B cell (primary cell): ENCODE measurements at places on chromosomes 7 and 10.

DNA sequence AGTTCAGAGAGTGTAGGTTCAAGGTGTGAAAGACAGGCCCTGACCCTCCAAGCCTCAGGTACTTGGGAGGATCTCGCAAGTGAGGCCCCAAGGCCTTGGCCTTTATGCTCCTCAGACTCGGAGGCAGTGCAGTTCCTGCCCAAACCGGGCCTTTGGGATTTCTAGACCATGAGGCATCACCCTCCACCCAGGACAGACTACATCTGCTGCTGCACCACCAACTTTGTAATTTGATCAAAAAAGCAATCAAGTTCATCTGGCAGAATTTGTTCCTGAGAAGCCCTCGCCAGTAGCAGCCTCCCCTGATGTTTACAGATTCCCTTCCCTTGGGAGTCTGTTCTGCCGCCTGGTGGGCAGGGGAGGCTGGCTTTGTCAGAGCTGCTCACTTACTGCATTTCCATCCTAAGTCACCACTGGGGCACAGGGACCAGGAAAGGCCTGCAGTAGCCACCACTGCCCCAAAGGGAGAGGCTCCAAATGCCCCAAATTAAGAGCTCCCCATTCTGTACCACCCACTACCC, 2.1 kb downstream of the CAMK2G start:
- no peak for DNase-seq

DNA sequence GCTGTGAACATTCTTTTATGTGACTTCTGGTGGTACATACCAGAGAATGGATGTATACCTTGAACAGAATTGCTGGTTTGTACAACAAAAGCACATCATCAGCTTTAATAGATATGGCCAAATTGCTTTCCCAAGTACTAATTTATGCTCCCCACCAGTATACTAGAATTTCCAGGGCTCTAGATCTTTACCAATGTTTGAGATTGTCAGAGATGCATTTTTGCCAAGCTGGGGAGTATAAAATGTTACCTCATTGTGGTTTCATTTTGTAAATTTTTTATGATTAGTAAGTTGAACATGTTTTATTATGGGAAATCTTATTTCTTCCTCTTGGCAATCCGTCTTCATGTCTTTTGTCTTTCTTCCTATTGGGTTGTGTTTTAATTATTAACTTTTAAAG, 179.9 kb upstream of the TMEM106B start:
- no peak for DNase-seq

- DNase-seq: no peak
Observed at GRCh38 chr7:101940830-101941229, 123.4 kb downstream of the CUX1 start.

GRCh38 chr7:45919231-45919784, 1.8 kb downstream of the IGFBP3 start:
- DNase-seq: no peak

DNA sequence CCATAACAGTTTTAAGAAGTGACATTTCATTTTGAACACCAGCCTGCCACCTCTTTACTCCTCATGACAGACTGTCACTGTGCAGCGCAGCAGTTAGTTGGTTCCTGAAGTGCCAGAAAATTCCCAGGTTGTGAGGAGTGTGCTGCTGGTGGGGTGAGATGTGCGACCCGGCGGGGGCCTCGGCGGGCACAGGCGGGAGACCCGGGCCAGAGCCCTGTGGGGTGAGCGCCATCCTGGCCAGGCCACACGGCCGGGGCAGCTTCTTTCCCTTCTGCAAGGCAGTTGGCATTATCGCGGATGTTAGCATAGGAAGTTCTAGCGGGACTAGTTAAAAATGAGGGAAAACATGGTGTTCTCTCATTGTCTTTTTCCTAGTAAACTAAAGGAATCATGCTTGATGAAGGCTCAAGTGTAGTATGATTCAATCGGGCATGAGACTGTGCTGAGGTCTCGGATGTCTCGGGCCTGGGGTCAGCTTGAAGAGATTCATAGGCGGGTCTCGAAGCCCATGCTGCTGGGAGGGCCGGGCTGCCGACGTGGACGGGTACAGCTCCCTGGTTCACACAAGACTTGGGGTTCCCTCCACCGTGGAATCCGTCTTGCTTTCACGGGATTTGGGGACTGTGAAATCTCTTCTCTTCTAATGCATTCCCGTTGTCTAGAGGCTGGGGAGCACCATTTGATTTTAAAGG, 56.1 kb downstream of the MGMT start:
- no peak for DNase-seq

DNA sequence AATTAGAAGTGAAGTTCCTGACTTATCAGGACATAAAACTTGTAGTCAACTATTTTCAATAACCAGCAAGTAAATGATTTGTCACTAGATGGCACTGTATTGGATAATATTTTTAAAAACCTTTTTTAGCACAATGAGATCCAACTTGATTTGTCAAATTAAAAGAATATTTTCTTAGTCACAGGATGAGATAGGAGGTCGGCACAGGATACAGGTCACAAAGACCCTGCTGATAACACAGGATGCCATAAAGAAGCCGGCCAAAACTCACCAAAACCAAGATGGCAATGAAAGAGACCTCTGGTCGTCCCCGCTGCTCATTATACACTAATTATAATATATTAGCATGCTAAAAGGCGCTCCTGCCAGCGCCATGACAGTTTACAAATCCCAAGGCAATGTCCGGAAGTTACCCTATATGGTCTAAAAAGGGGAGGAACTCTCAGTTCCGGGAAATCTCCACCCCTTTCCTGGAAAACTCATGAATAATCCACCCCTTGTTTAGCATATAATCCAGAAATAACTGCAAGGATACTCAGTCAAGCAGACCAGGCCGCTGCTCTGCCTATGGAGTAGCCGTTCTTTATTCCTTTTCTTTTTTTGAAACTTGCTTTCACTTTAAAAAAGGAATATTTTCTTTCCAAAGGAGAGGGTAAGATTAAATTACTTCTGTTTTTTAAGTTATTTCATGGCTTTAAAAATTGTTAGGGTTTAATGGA, 255.7 kb upstream of the MKLN1 start:
- no peak for DNase-seq

DNA sequence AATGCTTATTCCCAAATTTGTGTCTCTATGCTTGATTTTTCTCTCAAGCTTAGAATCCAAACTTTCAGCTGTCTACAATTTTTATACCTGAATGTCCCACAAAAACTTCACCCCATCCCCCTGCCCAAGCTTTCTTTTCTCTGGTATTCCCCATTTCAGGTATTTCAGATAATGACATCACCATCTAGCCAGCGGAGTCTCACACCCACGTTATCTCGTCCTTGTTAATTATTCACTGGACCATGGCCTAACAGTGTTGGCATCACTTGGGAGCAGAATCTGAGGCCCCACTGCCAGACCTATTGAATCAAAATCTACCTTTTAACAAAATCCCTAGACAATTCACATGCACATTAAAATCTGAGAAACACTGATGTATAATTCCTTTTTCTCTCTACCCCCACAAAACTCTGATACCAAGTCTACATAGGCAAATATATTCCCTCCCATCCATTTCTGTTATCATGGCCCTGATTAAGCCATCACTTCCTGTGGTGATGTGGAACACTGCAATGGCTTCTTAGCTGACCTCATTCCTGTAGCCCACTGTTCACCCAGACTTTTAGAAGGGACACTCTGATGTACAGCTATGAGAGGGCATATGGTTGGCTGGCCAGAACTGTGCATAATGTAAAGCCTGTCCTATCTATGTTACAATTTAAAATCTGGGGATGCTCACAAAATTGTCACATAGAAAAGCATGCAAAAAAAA, 31.4 kb downstream of the ZNF438 start:
- no peak for DNase-seq

- no peak for DNase-seq
Observed at GRCh38 chr10:4498711-4499251, 327.2 kb upstream of the AKR1E2 start.

- peak; percentile 20 for DNase-seq
Observed at GRCh38 chr10:23530079-23530478, 91.2 kb downstream of the OTUD1 start.
